ENCODE measurements at places on chromosomes 3 and 15.

- DNase-seq: no peak
Measured at GRCh38 chr3:115792206-115792955, 169.1 kb downstream of the GAP43 start.

DNA sequence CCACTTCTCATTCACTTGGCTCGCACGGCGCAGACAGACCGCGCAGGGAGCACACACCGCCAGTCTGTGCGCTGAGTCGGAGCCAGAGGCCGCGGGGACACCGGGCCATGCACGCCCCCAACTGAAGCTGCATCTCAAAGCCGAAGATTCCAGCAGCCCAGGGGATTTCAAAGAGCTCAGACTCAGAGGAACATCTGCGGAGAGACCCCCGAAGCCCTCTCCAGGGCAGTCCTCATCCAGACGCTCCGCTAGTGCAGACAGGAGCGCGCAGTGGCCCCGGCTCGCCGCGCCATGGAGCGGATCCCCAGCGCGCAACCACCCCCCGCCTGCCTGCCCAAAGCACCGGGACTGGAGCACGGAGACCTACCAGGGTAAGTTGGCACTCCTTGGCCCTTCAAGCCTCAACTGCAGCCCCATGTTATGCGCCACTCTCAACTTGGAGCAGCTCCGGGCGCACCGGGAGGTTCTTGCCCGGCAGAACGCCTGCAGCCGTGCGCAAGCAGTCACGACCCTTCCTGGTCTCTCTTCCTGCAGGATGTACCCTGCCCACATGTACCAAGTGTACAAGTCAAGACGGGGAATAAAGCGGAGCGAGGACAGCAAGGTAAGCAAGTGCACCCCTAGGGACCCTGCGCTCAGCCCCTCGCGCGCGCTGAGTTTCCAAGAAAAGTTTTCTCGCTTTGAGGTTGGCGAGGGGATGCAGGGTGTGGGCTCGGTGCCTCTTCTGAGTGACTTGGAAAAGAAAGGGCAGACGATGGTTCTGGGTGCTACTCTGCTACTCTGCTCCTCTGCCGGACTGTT is at the start of gene BHLHE40:
Gene BHLHE40 (plus strand): TSS at position 10 of the 801 bp plus-strand sequence. CDS start 282 bp downstream, at position 292.
- DNase-seq: no peak

- DNase-seq: no peak
Measured at GRCh38 chr3:65193531-65193930, 505.7 kb upstream of the ADAMTS9 start.

- no peak for DNase-seq
Measured at GRCh38 chr15:70088887-70089691, 8.6 kb downstream of the TLE3 start.

DNA sequence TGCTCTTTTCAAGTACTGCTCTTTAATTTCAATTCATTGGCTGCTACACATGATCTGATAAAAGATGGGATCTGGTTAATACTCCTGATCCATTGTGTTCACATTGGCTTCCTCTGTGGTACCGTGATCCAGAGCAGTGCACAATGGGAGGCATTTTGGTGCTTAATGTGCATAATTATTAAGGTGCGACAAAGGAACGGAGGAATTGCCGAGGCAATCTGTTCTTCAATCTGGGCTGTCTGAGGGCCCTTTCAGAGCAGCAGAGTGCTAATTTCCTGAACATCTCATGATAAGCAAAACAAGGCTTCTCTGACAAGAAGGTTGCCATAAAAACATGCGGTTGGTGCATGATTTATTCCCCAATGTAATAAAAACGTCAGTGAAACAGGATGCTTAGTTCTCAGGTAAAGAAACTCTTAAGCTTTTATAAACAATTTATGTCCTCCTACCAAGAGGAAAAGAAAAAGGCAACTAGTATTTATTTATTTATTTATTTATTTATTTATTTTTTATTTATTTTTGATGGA is 64.0 kb upstream of the EPHA3 start:
- DNase-seq: no peak

- no peak for DNase-seq
Measured at GRCh38 chr3:66428733-66429132, 72.1 kb downstream of the LRIG1 start.

DNA sequence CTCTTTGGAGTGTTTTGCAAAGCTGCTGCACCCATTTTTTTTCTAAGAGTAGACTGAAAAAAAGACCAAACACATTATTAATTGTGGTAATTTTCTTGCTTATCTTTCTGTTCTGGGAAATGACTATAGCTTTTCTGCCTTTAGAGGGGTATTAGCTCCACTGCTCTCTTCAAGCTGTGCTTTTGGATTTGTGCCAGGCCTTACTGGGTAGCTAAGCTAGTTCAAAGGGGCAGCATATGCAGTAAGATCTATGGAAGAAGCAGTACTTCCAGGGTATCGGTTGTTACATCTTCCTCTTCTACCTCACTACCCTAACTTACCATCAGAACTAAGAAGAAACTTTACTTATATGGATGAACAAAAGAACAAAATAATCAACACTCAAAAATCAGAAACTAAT is 28.7 kb upstream of the ARIH1 start:
- no peak for DNase-seq

GRCh38 chr3:12591997-12592715 is 35.3 kb downstream of the MKRN2 start:
- DNase-seq: no peak
